NCI-H1436 treated with DMSO at 0.1 percent for 48 hours (cell line): ENCODE measurements at places on chromosomes 6 and 20.

DNA sequence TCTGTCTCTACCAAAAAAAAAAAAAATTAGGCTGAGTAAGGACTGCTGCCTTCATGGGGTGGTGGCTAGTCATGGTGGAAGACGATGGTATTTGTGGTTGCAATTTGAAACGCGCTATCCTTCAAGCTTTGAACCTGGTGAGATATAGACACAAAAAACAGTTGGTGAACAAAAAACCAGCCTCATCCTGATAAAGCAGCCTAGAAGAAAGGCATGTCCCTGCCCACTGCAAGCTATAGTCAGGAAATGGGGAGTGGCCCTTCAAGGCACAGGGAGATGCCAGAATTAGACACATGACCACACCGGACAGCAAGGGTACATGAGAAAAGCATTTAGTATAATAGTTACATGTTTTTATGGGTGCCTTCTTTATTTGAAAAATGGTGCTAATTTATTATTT lies 193.6 kb downstream of the NFATC2 start:
- no peak for DNase-seq

DNA sequence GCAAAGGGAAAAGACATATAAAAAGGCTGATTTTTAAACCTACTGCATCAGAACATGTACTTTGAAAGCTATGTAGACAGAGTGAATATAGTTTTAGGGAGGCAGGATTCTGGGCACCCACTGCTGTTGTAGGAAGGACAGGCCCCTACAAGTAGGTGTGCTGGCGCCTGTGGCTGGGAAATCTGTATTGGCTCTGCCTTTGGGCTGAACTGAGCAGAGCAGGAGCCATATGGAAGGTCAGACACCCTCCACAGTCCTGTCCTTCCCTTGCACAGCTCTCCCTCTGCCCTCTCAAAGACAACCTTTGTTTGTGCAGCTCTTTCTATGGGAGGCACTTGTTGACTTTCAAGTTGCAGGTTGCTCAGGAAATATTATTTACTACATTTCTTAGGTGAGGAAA lies 18.4 kb upstream of the ULBP3 start:
- DNase-seq, result no peak

GRCh38 chr6:11804701-11805100 lies 26.1 kb upstream of the ADTRP start:
- DNase-seq, result no peak

- DNase-seq, result no peak
Observed at GRCh38 chr20:64077541-64077875, 1.8 kb downstream of the RGS19 start.

DNA sequence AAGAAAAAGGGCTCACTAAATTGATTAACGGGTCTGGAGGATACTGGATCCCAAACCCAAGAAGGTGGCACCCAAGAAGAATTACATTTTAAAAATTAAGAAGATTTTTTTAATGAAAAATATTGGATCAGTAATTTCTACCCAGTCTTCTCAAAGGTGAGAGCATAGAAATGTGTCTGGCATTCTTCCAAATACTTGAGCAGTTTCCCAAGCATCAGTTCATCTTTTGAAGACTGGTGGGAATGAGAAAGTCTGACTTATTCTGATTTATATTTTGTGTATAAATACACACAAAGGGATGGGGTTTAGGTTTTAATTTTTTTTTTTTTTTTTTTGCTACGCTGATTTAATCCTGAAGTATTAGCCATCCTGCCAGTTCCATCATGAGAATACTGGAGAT lies 3.3 kb downstream of the MGME1 start:
- DNase-seq, result no peak

DNA sequence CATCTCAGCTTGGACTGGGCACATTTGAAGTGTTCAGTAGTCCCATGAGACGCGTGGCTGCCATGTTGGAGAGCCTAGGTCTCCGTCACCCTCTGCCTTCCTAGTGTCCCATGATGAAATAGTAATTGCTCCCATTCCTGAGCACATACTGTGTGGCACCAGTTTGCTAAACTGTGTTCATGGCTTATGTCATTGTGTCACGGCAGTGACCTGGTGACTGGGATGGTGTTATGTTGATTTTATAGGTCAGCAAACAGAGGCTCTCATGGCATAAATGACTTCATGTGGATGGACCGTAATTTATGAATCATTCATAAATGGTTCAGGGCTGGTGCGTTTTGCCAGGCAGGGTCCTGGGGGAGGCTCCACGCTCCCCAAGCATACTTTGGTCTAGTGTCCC lies 3.8 kb downstream of the BCAS4 start:
- DNase-seq, result no peak

GRCh38 chr6:2749969-2750600 lies 637 bp downstream of the MYLK4 start:
- DNase-seq, result no peak

GRCh38 chr6:19028201-19028600 lies 641.1 kb downstream of the RNF144B start:
- no peak for DNase-seq

DNA sequence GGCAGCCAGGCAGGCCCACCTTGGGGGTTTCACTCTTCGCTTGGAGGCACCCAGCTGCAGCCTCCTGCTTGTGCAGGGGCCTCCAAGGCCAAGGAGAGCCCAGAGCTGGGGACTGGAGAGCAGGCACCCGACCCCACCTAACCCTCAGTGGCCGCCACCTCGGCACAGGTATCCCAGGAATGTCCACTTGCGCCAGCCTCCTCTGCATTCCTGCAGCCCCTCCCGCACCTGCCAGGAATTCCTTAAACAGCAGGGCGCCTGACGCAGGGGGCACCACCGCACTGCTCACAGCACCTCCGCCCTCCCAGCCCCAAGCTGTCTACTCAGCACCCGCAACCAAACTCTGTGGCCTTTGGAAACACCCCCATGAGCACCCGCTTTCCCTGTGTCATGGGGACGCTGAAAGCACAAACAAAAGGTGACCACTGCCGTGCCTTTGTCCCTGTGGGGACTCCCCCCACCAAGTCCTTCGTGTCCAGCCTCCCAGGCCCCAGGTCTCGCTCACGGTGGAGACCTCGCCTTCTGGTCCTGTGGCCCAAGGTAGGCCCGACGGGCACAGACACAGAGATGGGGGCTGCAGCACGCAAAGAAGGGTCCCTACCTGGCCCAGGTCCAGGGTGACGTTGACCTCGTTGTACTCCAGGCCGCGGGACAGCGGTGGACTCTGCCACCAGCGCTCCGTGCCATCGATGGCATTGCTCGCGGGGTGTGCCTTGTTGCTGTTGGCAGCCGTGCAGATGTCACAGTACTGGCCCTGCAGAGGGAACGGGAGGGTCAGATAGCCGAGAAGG lies 5.1 kb downstream of the LAMA5 start:
- no peak for DNase-seq

GRCh38 chr20:35311822-35312221 lies 19.6 kb upstream of the FAM83C start:
- no peak for DNase-seq

DNA sequence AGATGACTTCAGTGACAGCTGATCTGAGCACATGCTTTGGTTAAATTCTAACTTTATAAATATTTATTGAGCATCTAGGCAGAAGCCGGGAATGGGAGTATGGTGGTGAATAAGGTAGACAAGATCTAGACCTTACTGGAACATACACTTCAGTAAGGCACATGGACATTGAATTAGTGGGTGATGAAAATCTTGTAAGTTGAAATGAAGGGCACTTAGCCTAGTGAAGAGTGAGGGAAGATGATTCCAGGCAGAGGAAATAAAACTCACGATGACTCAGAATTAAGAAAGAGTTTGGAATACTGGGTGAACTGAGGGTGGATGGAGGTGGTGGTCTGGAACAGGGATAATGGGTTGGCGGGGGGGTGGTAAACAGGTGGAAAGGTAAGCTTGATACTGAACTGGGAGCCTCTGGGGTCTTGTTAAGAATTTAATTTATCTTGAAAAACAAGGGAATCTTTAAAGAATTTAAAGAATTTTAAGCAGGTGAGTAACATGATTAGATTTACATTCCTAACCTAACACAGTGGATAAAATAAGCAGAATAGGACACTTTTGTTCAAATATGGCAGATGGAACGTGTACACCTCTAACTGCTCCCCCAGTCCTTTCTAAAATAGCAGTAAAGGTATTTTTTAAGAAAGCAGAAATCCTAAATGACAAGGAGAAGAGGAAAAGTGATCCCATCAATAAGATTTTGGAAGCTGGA lies 75.2 kb upstream of the ARHGAP18 start:
- no peak for DNase-seq

GRCh38 chr6:75084872-75085381 lies 120.9 kb downstream of the COL12A1 start:
- DNase-seq, result no peak

- no peak for DNase-seq
Observed at GRCh38 chr6:163490826-163491577, 76.5 kb downstream of the QKI start.

DNA sequence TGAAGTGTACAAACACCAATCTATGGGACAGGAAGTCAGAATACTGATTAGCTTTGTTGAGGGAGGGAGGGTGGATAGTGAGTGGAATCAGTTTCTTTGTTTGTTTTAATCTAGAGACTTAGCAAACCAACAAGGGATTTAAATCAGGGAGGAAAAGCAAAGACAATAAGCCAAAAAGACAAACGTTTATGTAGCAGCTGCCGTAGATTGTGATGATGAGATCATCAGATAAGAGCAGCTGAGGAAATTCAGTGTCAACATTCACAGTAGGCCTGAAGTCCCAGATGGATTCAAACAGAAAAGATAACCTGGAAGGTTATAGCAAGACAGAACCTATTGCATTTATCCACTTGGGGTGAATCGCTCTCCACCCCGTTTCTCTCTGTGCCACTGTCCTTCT lies 104.9 kb upstream of the SYNDIG1 start:
- DNase-seq, result no peak

DNA sequence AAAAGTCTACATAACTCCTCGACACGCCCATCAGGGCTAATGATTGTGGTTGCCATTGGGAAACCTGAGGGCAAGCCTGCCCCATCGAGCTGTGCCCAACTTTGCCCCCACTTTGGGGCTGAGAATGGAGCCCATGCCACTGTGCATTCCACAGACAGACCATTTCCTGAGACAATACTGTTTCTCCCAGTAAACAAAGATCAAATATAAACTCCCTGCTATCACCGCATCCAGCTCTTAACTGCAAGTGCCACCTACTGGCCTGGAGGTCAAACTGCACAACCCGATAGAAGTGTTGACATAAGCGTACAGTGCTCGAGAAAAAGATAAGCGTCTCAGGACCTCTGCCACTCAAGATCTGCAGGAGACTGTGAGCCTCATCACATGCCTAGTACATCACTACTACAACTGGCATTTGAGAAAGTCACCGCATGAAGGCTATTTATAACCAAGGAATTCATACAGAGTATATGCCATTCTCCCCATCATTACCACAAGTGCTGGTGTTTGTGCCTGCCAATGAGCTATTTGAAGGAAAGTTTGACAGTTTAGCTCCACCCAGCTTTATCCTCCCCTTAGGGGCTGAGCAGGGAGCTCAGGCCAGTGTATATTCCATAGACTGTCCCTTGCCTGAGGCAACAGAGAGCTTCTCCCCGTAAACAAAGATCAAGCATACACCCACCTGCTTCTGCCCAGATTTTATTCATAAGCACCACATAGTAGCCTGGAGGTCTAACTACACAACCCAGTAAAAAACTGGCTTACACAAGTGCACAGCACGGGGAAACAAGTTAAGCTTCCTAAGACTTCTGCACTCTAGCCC lies 4.5 kb upstream of the DEFB126 start:
- DNase-seq, result no peak

- DNase-seq, result no peak
Observed at GRCh38 chr6:140992678-140993077, 1140.0 kb upstream of the GJE1 start.

- peak; percentile 42 for DNase-seq
Observed at GRCh38 chr6:28683945-28684538, 158.4 kb downstream of the GPX5 start.

DNA sequence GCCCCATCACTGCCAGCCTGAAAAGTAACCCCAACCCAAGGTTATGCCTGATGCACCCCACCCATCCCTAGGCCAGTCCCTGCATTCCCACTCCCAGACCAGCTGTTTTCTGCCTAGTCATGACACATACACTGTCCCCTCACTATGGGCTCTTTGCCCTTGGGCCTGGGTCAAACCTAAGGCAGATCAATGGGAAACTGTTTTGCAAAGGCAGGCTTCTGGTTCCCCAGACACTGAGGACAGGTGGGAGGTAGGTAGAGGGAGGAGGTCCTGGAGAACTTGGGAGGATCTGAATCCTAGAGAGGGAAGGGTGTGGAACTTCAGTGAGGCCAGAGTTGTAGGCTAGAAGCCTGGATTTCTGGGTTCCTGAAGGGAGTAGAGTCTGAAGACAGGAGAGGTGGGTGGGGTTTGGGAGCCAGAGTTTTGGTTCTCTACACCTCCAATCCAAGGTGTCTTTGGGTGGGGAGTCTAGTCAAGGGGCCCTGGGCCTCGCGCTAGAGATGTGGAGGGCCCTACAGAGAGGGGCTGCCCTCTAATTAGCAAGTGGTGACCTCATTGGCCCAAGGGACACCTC lies 2.0 kb downstream of the CLIC1 start:
- DNase-seq, result no peak

GRCh38 chr6:116463301-116463700 lies 2.1 kb downstream of the CALHM6 start:
- no peak for DNase-seq

- peak; percentile 81 for DNase-seq
Observed at GRCh38 chr20:46774236-46774635, 64.8 kb downstream of the SLC2A10 start.

DNA sequence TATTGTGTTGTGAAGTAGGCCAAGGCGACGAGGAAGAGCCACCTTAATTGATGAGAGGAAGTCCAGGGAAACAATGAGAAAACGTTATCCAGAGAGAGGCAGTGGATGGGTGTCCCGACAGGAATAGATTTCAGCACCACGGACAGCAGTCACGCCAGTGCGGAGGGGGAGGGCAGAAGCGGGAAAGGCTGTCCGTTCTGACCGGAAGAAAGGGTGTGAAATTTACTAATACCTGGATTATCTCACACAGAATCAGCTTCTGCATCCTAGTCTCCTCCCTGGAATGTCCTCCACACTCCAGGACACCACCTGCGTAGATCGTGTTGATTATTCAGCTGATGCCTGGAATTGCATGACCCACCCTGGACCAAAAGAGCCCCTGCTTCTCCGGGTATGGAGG lies 7.4 kb upstream of the BPIFA3 start:
- no peak for DNase-seq

DNA sequence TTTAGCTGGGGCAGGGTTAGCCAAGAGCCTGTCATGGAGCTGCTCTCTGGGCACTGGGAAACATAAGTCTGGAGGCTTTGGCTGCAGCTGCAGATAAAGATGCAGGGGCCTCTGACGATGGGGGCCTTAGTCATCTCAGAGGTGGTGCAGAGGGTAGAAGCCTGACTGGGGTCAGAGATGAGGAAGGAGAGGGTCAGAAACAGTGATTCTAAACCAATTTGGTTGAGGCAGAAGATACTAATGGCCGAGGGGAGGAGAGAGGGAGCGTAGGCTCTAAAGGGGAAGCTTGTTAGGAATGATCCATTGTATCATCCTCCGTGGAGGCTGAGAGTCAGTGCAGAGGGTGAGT lies 33.8 kb downstream of the PLEKHG1 start:
- DNase-seq, result no peak

DNA sequence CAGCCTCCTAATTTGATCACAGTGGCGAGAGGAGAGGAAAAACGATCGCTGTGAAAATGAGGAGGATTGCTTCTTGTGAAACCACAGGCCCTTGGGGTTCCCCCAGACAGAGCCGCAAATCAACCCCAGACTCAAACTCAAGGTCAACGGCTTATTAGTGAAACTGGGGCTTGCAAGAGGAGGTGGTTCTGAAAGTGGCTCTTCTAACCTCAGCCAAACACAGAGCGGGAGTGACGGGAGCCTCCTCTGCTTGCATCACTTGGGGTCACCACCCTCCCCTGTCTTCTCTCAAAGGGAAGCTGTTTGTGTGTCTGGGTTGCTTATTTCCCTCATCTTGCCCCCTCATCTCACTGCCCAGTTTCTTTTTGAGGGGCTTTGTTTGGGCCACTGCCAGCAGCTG lies 28.7 kb downstream of the SAYSD1 start:
- no peak for DNase-seq
